ENCODE measurements at places on chromosomes 1 and 21. TPM values are rescaled to one million over a fixed set of nuclear protein-coding genes. Genes with fewer than 3 reads are reported as not detected.
A peak's percentile ranks its signal among the peaks of the same experiment; 100 is the strongest.

Gene HSD3B1
- total RNA-seq: not detected

Gene APCS
- total RNA-seq: not detected

Gene SAMSN1
- 21.5 TPM for total RNA-seq

Gene CR2
- total RNA-seq: 0.09 TPM

Gene UBE4B
- 39.1 TPM for total RNA-seq

Gene FCRLA
- total RNA-seq: 0.32 TPM

- peaks cover 23% of the 10 kb centered on the region for H3K4me1 ChIP-seq
- H3K36me3 ChIP-seq: no peaks in the 10 kb centered on the region
- no peak for DNase-seq
- no peak overlapping the region for H3K4me3 ChIP-seq
- peaks cover 35% of the 10 kb centered on the region for H3K27me3 ChIP-seq
These were observed 2.9 kb upstream of the ST6GALNAC5 start for GRCh38 chr1:76864383-76864782.

- peak overlapping the region; percentile 18 for H3K27ac ChIP-seq
- DNase-seq: no peak
- peaks cover 19% of the 10 kb centered on the region for H3K27me3 ChIP-seq
- H3K4me1 ChIP-seq: peaks cover 18% of the 10 kb centered on the region
- no peaks in the 10 kb centered on the region for H3K36me3 ChIP-seq
These were observed 1.5 kb downstream of the KIRREL1 start for GRCh38 chr1:157994704-157995582.

DNA sequence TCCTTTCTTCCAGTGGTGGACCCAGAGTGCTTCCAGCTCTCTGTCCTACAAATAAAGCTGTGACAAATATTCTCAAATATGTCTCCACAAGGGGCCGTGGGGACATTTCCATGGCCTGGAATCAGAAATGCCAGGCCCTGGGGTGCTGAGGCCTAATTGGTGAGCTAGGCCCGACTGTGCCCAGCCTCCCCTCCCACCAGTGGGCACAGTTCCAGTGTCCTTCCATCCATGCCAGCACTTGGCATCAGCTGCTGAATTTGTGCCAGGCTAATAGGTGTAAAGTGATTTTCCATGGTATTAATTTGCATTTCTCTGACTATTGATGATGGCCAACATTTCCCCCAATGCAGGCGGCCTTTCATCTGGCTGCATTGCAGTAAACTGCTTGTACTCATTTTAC is 48.5 kb upstream of the B3GALT5 start:
- H3K4me1 ChIP-seq: no peaks in the 10 kb centered on the region
- H3K4me3 ChIP-seq: no peak overlapping the region
- H3K27me3 ChIP-seq: no peaks in the 10 kb centered on the region
- no peak for DNase-seq

GRCh38 chr1:243264717-243265116 is 8.9 kb downstream of the SDCCAG8 start:
- peaks cover 78% of the 10 kb centered on the region for H3K4me1 ChIP-seq
- DNase-seq: no peak
- H3K36me3 ChIP-seq: no peaks in the 10 kb centered on the region
- no peaks in the 10 kb centered on the region for H3K27me3 ChIP-seq

DNA sequence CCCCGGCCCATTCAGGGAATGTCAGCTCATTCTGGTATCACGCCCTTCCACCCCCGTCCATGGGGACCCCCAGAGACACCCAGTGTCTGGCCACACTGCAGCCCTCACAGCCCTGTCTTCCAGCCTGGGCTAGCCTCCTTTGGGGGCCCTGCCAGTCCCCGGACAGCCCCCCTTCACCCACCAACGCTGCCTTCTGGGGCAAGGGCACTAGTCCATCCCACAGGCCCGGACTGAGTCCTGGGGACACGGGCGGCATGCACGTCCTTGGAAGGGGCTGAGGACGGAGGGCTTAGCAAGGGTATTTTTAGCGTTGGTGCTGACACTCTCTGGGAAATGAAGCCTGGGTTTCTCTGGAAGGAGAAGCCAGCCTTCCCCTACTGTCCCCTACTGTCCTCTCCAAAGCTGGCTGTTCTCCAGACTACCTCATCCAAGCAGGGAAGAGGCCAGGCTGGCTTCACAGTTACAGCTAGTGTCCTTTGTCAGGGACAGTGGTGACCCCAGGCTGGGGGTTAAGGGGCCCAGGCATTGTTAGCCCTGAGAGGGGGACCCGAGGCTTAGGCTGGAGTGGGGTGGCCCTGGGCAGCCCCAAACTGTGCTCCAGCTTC is 39.5 kb downstream of the COQ8A start:
- no peak for DNase-seq
- H3K4me1 ChIP-seq: peaks cover 8% of the 10 kb centered on the region
- H3K27me3 ChIP-seq: no peaks in the 10 kb centered on the region
- H3K36me3 ChIP-seq: peaks cover 44% of the 10 kb centered on the region
- no peak overlapping the region for H3K27ac ChIP-seq
- no peak overlapping the region for H3K4me3 ChIP-seq

DNA sequence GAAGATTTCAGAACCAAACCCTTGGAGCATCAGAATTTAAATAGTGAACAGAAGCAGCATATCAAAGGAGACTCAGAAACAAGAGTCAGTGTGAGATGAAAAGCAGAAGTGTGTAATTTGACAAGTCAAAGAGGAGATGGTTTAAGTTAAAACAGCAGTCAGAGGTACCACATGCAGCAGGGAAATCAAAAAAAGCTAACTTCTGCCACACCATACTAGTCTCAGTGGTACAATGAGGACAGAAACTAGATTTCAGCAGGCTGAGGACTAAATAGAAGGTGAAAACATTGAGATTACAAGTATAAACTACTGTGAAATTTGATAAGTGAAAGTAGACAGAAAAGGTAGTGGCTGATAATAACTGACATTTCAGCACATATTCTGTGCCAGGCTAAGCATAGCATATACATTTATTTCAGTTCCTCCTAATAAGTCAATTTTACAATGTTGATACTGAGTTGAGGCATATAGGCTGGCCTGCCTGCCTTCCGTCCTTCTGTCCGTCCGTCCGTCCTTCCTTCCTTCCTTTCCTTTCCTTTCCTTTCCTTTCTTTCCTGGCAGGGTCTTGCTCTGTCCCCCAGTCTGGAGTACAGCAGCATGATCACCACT is 12.6 kb downstream of the SUCO start:
- DNase-seq: no peak
- no peak overlapping the region for H3K27ac ChIP-seq
- no peaks in the 10 kb centered on the region for H3K36me3 ChIP-seq
- H3K27me3 ChIP-seq: no peaks in the 10 kb centered on the region
- peaks cover 51% of the 10 kb centered on the region for H3K4me1 ChIP-seq
- no peak overlapping the region for H3K4me3 ChIP-seq

DNA sequence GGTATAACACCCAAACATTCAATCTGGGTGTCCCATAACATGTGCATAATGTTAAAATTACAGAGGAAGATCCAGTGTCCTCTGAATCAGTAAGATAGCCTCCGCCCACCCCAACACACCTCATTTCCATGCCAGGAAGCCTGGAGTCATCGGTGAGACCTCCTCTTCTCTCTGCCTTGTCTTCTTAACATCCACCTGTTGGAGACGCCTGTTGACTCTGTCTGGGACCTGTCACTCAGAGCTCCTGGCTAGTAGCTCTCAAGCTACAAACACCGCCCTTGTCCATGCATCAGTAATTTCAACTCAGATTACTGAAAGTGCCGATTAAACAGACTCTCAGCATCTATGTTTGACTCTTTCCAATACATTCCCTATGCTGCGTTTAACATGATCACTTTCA is 27.4 kb downstream of the KCNJ15 start:
- no peak overlapping the region for H3K4me3 ChIP-seq
- DNase-seq: no peak
- H3K4me1 ChIP-seq: peaks cover 42% of the 10 kb centered on the region
- H3K36me3 ChIP-seq: no peaks in the 10 kb centered on the region
- H3K27me3 ChIP-seq: no peaks in the 10 kb centered on the region
- H3K27ac ChIP-seq: peak overlapping the region; percentile 48

DNA sequence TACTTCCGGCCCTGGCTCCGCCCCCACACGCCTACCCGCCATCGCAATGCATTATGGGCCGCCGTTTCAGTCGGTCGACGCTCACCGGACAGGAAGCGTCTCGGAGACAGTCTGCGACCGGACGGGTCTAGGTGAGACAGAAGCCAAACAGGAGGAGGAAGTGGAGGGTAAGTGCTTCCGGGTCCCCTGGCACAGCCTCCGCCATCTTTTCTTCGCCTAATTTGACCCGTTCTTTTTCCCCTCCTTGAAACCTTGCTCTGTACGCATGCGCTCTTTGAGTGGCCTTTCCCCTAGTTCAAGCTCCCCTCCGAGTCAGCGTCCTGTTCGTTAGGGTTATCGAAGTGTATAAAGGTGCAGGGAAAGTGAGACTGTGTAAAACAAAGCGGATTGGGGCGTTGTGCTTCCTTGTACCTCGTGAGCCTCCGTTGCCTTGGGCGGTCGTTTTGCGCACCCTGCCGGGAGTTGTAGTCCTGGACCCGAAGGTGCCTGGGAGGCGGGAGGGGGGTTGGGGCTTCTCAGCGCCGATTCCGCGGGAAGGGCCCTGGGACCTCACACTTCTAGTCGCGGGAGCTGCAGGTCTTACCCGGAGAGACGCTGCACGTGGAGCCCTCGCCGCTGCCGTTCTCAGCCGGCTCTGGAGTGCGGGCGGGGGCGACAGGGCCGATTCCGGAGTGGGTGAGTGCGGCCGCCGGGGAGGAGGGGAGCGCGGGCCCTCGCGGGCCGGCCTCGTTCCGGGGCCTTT is at the start of the genes ATP5PF and GABPA:
TSS of gene ATP5PF (minus strand) at position 1 of the 742 bp plus-strand sequence. CDS start 5,110 bp downstream, outside the sequence.
TSS of gene GABPA (plus strand) at position 69 of the 742 bp plus-strand sequence. CDS start 6,627 bp downstream, outside the sequence.
- no peaks in the 10 kb centered on the region for H3K27me3 ChIP-seq
- H3K27ac ChIP-seq: peak within 1 kb of the TSS; percentile 99
- peak; percentile 98 for DNase-seq
- H3K4me1 ChIP-seq: peaks cover 52% of the 10 kb centered on the region

- no peak overlapping the region for H3K4me3 ChIP-seq
- DNase-seq: no peak
- no peak overlapping the region for H3K27ac ChIP-seq
These were observed 26.5 kb downstream of the TAF5L start for GRCh38 chr1:229599218-229599954.

DNA sequence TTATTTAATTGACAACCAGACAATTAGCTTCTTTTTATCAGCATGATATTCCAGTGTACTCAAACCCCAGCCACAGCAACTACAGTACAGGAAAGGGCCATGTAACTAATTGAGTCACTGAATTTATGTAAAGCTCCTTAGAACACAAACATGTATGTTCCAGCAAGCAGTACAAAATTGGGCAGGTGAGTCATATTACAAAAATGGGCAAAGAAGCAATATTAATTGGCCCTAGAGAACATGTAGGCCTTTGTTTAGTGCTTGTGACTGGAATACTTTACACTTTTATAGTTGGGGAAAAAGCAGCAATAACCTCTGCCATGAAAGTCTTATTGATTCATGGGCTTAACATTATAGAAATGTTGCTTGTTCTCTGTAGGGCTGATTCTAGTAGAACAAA is 31.8 kb downstream of the CLEC20A start:
- no peaks in the 10 kb centered on the region for H3K27me3 ChIP-seq
- no peaks in the 10 kb centered on the region for H3K4me1 ChIP-seq
- H3K27ac ChIP-seq: no peak overlapping the region
- no peak for DNase-seq
- H3K4me3 ChIP-seq: no peak overlapping the region
